NCI-H2081 treated with DMSO at 0.1 percent for 48 hours (cell line): ENCODE measurements at places on chromosomes 16 and 17.

- no peak for DNase-seq
These were observed 13.8 kb downstream of the ITGB3 start for GRCh38 chr17:47267354-47267828.

GRCh38 chr17:53141731-53142130 lies 681.0 kb upstream of the KIF2B start:
- DNase-seq = no peak

- DNase-seq = no peak
These were observed 22.5 kb upstream of the RASL10B start for GRCh38 chr17:35708951-35709350.

GRCh38 chr16:68737046-68737729 lies at the start of gene CDH1:
TSS of gene CDH1 (plus strand) at chr16:68737292. CDS start at chr16:68737416, 124 bp downstream.
- DNase-seq = no peak

- no peak for DNase-seq
These were observed 216.5 kb downstream of the NTN1 start for GRCh38 chr17:9237661-9238301.

DNA sequence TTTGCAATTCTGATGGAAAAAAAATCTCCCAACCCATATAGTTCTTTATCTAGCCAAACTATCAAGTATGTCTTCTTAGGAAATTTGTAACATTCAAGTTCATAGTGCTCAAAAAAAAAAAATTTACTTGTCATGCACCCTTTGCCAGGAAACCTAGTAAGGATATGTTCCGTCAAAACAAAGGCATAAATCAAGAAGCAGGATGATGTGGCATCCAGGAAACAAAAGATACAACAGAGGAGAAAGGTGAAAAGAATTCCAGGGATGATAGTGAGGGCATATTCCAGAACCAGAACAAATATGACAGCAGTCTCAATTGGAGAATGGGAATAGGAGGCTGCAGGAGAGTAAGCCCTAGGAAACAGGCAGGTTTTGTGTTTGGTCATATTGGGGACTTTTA lies 104.6 kb downstream of the SPAG9 start:
- no peak for DNase-seq

DNA sequence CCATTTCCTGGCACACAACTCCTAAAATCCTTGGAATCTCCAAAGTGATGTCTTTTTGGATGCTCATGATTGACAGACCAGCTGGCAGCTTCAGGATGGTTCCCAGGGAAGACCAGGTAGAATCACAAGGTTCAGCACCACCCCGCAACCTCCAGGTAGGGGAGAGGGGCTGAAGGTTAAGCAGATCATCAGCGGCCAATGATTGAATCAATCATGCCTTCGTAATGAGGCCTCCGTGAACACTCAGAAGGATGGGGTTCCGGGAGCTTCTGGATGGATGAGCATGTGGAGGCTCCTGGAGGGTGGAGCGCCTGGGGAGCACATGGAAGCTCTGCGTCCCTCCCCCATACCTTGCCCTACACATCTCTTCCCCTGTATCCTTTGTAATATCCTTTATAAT lies 185.9 kb downstream of the SEC14L1 start:
- no peak for DNase-seq

- DNase-seq = no peak
These were observed 69.9 kb downstream of the TBC1D16 start for GRCh38 chr17:79965806-79966205.

DNA sequence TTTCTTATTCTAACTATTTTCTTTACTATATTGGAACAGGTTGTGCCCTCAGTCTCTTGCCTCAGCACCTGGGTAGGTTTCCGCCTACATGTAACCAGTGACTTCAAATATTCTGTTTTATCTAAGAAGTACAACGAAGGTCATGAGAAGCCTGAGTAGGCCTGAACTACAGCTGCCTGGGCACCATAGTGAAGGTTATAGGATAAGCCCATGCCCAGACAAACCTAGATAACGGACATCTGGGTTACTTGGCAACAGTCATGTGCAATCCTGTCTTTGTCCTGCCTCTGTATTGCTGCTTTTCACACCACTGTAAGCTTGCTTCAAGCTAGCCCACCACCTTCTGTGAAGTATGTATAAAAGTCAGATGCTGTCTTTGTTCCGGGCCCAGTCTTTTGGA lies 25.4 kb upstream of the ARL4D start:
- DNase-seq = no peak

DNA sequence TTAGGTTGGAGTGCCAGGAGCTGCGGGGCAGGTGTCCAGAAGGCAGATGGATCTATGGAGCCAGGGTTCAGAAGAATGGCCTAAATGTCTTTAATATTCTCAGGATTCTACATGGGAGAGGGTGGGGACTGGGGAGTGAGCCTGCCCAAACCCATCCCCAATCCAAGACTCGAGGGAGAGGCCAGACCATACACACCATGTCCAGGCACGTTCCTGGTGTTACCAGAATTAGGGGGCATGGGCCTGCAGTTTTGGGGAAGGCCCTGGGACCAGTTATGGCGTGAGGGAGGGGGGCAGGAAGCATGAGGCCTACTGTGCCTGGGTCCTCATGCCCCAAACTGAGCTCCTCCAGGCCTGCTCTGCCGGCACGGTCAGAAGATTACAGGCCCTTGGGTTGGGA lies 1.9 kb downstream of the TAX1BP3 start:
- DNase-seq = no peak

DNA sequence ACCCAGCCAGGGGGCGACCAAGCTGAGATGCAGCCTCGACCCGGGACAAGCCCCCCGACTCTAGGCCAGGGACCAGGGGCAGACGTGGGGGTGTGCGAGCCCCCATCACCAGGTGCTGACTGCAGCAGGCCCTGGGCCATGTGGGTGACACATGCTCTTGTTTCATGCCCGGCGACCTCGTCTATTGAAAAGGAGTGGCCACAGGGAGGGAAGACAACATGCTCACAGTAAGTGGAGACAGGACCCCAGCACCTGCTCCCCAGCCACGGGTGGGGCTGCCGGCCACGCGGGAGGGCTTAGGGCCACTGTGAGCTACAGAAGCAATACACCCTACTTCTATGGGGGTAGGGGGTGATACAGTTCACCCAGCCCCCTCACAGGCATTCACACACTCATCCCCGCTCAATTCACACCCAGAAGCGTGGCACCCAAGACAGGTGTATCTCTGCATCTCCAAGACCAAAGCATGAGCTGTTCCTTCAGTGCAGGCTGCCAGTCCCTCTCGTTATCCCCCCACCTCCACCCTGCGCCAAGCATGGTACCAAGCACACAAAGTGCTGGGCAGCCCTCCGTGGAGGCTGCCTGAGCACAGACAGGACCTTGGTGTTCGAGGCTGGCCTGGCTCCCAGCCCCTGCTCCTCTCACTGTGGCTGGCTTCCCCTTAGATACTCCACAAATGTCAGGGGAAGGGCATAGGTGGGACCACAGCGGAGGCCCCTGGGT lies 13.6 kb downstream of the VASN start:
- DNase-seq = no peak

GRCh38 chr16:81873843-81874752 lies 95.0 kb downstream of the PLCG2 start:
- DNase-seq = no peak

GRCh38 chr16:2496223-2497115 lies 17.3 kb upstream of the ATP6V0C start:
- no peak for DNase-seq

DNA sequence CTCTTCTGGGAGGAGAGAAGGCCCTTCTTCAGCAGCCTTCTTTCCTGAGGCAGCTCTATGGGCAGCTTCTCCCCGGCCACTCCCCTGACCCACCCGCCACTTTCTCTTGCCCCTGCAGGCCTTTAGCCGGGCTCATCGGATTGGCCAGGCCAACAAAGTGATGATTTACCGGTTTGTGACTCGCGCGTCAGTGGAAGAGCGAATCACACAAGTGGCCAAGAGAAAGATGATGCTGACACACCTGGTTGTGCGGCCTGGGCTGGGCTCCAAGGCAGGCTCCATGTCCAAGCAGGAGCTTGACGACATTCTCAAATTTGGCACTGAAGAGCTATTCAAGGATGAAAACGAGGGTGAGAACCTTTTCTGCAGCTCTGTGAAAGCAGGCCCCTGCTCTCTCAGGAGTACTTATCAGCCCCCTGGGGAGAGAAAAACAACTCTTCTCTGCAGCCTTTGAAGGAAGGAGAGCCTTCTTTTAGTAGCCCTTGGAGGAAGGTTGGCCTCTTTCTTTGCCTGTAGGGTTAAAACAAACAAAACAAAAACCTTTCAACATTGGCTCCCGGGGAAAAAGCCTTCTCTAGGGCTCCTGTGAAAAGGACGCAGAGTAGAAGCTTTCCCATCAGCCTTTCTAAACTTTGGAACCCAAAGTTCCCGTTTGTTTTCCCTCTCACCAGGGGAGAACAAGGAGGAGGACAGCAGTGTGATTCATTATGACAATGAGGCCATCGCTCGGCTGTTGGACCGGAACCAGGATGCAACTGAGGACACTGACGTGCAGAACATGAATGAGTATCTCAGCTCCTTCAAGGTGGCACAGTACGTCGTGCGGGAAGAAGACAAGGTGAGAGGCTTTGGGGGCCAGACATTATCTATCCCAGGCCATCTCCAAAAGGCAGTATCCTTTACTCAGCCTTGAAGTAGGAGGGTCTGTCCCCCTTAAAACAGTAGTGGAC lies 12.7 kb downstream of the RNF227 start:
- no peak for DNase-seq

GRCh38 chr16:57684626-57685358 lies 9.8 kb upstream of the DRC7 start:
- no peak for DNase-seq
